Left lung (tissue), 14 donors: ENCODE measurements at places on chromosomes 2 and 18. TPM values are rescaled to one million over a fixed set of nuclear protein-coding genes. Genes with fewer than 3 reads are reported as not detected.

CRYGD gene
- 0.24 TPM for polyA plus RNA-seq

SPP2 gene
- polyA plus RNA-seq = not detected

RAD51AP2 gene
- polyA plus RNA-seq = 0.85 TPM

SERPINE2 gene
- polyA plus RNA-seq = 85.3 TPM

DNA sequence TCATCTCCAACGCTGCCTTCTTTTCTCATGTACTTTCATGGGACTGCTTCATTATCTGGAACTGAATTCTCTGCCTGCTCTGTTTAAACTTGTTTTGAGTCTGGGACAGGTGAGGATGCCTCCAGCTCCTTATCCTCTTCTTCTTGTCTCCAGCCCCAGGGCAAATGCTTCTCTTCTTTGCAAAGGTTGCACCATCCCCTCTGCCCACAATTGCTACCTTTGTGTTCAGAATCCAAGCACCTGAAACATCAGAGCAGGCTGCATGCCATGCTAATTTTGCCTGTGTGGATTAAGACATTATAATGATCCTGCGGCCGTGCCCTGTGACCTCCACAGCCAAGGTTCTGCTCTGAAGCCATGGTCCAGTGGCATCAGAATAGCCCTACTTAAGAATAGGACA lies 309.5 kb downstream of the EPHA4 start:
- DNase-seq = no peak

DNA sequence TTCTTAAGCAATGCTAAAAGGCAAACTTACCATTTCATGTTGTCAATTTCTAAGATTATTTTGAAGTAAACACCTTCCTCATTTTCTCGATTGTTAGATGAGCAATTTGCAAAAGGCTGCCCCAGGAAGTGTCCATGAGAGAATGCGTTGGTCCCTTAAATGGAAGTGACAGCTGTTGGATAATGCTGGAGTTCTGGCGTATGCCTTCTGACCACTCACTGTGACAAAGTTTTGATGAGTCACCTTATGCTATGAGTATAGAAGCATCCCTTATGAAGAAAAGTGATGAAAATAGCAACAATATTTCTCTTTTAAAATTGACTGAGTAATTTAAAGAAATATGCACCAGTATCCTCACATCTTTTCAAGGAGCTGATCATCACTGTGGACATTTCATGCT lies 1497.5 kb downstream of the DPP10 start:
- DNase-seq = no peak

DNA sequence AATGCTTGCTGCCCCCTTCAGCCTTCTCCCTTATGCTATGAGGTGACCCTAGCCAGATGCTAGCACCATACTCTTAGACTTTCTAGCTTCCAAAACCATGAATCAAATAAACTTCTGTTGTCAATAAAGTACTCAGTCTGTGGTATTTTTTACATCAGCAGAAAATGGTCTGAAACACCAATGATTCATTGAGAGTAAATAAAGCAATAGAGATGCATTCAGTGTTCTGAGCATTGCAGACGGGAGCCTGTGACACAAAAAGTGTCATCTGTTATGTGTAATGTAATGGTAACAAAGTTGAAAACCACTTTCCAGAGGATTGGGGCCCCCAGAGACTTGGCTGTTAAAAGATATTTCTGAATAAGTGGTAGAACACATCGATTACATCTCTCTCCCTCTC lies 758.0 kb upstream of the NRXN1 start:
- DNase-seq = no peak

DNA sequence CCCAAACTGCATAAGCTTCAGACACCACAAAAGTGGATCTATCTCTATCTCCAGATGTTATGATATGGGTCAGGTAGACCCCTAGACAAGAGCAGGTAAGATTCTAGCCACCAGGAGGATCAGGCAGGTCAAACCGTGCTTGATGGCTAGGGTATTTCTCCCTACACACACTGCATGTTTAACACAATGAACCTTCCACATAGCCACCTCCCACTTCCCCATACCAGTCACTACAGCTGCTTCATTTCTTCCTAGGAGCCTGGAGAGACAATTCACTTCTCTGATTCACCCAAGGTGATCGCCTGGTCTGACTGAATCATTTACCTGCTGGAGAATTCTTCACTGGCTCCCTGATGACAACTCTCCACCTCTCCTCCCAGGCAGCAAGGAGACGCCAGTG lies 66.0 kb upstream of the MYCN start:
- no peak for DNase-seq

DNA sequence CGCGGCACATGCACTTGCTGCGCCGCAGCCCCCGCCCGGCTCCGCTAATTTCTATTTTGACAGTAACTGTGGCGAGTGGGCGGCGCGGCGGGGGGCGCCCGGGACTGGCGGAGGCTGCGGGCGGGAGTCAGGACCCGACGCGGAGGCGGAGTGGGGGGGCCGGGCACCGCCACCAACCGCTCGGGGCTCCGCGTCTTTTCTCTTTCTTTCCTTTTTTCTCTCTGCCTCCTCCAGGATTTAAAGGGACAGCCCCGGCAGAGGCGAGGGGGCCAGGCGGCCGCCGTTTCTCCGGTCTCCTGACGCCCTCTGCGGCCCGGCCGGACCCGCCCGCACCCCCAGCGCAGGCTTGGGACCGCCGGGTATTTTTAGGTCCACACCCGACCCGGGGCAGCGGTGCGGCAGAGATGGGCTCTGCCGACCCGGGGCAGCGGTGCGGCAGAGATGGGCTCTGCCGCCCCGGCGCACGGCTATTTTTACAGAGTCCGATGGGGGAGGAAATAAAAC lies 460 bp upstream of the ZBTB7C start:
- DNase-seq = no peak

DNA sequence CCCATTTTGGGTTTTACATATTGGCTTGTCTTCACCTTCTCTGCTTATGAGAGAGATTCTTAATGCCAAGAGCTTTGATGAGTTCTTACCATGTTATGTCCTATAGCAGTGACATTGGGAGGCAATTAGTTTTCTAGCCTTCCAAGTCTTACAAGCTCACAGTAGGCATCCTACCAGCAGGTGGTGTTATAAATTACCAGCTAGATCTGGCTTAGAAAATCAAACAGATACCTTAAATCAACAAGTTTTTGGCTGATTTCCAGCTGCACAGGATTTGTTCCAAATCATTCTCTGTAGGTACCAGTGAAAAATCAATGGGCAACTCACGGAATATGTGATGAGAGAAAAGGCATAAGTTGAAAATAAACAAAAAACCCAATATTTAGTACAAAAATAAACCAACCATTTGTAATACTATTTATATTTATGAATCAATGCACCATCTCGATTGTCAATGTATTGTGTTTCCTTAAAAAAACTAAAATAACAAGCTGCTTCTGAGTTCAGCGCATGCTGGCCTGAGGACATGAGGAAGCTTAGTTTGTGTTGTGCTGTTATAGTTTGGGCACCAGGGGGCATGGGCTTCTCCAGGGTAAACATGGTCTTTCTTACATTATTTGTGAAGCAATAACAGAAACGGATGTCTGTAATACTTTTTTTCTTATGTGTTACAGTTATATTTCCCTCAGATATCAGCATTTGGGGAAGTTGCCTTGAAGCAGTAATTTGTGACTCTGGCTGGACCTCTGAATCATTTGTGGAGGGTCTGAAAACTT lies 34.1 kb upstream of the NXPH2 start:
- no peak for DNase-seq

GRCh38 chr2:128563348-128563687 lies 244.7 kb upstream of the HS6ST1 start:
- DNase-seq = no peak

GRCh38 chr2:219598308-219599078 lies 836 bp downstream of the STK11IP start:
- DNase-seq = no peak

DNA sequence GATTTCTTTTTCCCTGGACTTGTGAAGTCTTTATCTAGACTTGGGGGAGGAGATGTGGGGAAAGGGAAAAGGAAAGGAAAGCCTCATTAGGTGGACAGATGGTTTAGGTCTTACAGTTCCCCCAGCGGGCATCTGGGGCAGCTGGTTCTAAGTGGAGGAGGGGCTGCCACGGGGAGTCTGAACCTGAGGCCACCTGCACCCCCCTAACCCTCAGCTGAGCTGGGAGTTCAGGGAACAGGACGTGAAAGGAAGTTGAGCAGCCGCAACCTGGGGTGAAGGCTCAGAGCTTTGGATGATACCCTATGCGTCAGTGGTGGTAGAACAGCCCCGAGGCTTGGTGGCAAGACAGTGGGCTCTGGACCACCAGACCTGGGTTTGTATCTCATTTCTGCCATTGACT lies 26.8 kb downstream of the ITM2C start:
- DNase-seq = no peak

DNA sequence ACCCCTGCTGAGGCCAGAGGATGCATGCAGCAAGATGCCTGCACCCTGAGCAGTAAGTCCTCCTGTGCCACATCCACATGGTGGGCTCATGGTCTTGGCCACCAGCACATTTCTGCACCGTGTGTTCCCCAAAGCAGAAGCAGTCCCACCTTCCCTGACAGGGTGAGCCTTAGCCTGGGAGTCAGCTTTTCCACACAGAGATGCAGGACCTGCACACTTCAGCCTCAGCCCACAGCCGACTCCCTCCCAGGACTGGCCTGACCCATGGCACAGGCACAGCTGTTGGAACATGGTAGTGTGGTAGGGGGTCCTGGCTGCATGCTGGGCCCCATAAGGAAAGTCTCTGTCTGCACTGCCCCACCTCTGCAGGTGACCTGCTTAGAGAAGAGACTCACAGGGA lies 5.0 kb downstream of the SNED1 start:
- no peak for DNase-seq

- DNase-seq = no peak
Measured at GRCh38 chr2:187180529-187180928, 267.5 kb downstream of the CALCRL start.

- DNase-seq = no peak
Measured at GRCh38 chr18:70165936-70166335, 39.6 kb downstream of the RTTN start.

DNA sequence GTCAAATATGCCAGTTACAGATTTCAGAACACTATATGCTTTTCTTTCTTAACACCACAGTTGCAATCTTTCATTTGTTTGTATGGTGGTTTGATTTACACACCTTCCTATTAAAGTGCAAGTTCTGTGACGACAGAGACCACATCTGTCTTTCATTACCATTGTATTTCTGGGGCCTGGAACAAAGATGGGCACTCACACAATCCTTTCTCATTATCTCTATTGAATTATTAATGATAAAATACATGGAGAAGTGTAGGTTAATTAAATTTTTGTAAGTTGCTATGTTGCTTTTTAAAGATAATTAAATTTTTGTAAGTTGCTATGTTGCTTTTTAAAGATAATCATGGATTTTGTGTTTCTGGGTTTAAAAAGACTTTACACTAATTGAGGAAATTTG lies 79.9 kb downstream of the KCTD18 start:
- DNase-seq = no peak

- DNase-seq = no peak
Measured at GRCh38 chr2:191190861-191191552, 40.2 kb upstream of the STAT4 start.

GRCh38 chr2:25301453-25302352 lies 40.0 kb downstream of the DNMT3A start:
- no peak for DNase-seq

DNA sequence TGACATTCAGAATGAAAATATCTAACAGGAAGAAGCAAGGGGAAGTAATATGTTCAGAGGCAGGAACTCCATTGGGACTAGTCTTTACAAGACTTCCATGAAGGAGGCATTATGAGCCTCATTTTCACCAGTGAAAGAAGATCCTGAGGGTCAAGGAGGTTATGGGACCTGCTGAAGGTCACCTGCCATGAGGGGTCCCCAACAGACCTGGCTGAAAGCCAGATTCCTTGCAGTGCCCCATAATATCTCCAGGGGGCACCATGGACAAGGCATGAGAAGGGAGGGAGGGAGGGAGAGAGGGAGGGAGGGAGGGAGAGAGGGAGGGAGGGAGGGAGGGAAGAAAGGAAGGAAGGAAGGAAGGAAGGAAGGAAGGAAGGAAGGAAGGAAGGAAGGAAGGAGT lies 27.9 kb downstream of the XDH start:
- no peak for DNase-seq

DNA sequence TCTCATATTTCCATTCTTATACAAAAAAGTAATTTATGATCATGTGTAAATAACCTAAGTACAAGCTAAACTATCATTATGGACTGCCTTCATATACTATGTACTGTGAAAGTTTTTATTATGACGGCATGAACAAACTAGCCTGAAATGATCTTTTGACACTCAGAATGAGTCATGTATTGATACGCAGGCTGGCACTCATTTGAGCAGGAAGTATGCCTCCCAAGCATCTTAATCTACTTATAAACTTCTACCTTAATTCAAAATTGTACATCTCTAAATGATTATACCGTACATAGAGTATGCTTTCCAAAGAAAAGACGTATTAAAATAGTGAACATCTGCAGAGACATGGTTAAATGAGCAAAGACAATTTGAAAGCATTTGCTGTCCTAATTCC lies 207.1 kb upstream of the SPOPL start:
- DNase-seq = no peak

DNA sequence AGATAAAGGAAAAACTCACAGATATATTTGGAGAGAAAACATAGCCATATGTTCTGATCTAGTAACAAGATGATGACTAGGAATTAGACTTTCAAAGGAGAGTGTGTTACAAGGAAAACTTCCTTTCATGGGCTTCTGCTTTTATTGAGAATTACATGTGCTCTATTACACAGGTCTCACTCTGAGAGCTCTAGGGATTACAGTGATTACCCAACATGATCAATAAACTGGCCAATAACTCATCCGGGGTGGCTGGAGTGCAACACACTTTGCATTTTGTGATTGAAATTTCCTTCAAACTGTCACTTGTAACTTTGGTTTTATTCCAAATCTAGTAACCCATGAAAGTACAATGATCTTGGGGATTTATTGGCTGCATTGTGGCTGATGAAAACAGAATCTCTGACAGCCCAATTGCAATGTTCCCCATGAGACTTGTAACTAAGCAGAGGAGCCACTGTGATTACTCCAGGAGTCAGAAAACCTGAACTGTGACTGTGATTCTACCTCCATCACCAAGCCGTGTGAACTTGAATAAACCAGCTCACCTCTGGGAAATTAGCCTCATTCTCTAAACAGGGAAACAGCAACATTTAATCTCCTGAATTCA lies 40.2 kb upstream of the LRRC30 start:
- no peak for DNase-seq

GRCh38 chr2:18791172-18791797 lies 201.9 kb upstream of the NT5C1B start:
- no peak for DNase-seq
